ENCODE measurements at places on chromosomes 5 and 9.

GRCh38 chr9:105154723-105155191, 89.7 kb upstream of the SLC44A1 start:
- no peak for DNase-seq

DNA sequence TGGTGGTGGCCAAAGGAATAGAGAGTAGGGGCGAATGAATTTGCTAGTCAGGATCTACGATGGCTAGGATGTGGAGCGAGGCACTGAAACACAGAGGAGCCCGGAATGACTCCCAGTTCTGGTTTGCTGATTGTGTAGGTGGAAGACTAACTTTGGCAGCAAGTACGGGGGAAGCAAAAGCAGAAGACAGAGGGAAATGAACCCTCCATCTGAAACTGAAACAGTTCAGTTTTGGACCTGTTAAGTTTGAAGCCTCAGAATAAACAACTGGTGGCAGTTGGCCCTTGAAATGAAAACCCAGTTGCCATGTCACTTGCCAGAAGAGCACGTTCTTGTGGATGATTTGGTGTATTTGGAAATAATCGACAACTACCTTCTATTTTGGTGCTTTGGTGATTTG, 15.4 kb upstream of the SMIM15 start:
- DNase-seq = no peak

- DNase-seq = no peak
Measured at GRCh38 chr9:107539427-107540163, 50.0 kb upstream of the KLF4 start.

DNA sequence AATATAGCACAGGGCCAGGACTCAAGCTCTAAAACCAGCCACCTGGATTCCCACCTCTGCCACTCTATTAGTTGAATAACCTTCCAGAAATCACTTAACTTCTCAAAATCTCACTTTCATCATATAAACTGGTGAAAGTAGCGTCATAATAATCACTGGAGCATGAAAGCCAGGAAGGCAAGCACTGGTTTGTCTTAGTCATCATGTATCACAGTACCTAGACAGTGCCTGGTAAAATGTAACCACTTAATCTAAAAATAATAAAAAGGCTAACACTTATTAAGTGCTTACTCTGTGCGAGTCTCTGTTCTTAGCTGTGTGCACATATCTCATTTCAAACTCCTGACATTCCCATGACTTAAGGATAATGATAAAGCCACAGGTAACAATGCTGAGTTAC, 109.4 kb downstream of the ASTN2 start:
- no peak for DNase-seq

DNA sequence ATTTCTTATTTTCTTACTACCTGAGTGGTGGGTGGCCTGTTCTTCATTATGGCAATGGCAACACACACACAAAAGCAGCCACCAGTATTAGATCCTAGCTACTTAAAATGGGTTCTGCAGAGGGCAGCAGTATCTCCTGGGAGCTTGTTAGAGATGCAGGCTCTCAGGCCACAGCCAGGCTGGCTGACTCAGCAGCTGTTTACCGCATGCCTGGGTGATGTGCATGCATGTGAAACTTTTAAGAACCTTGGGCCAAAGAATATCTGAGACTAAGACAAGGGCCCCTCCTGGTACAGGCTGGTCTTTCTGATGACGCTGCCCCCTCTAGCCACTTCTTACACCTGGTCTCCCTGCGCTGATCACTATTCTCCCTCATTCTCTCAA, 399.0 kb downstream of the MED10 start:
- DNase-seq = no peak

DNA sequence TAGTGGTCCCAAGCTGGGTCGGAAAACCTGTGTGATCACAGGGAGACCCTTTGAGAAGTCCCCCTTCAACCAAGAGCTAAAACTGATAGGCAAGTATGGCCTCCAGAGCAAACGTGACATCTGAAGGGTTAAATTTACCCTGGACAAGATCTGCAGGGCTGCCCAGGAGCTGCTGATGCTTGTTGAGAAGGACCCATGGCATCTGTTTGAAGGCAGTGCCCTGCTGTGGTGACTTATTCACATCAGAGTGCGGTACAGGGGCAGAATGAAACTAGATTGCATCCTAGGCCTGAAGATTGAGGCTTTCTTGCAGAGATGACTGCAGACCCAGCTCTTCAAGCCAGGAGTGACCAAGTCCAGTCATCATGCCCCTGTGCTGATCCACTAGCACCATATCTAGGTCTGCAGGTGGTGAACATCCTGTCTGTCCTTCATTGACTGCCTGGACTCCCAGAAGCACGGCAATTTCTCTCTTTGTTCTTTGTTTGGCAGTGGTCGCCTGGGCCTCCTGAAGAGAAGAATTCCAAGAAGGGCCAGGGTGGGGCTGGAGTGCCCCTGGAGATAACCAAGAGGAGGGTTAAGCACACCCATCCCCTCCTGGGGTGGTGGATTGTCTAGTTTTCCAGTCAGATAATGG, 25.7 kb upstream of the CHD1 start:
- no peak for DNase-seq

- no peak for DNase-seq
Measured at GRCh38 chr5:131630963-131631350, 4.1 kb downstream of the RAPGEF6 start.

- DNase-seq = no peak
Measured at GRCh38 chr5:96017951-96018350, 56.3 kb upstream of the ELL2 start.

- DNase-seq = no peak
Measured at GRCh38 chr5:163649514-163649913, 144.1 kb downstream of the MAT2B start.

- DNase-seq = no peak
Measured at GRCh38 chr9:130480673-130481072, 35.9 kb downstream of the ASS1 start.

GRCh38 chr9:20030671-20031070, 241.8 kb upstream of the SLC24A2 start:
- DNase-seq = no peak

- no peak for DNase-seq
Measured at GRCh38 chr9:35914301-35914807, 5.1 kb downstream of the SPAAR start.

DNA sequence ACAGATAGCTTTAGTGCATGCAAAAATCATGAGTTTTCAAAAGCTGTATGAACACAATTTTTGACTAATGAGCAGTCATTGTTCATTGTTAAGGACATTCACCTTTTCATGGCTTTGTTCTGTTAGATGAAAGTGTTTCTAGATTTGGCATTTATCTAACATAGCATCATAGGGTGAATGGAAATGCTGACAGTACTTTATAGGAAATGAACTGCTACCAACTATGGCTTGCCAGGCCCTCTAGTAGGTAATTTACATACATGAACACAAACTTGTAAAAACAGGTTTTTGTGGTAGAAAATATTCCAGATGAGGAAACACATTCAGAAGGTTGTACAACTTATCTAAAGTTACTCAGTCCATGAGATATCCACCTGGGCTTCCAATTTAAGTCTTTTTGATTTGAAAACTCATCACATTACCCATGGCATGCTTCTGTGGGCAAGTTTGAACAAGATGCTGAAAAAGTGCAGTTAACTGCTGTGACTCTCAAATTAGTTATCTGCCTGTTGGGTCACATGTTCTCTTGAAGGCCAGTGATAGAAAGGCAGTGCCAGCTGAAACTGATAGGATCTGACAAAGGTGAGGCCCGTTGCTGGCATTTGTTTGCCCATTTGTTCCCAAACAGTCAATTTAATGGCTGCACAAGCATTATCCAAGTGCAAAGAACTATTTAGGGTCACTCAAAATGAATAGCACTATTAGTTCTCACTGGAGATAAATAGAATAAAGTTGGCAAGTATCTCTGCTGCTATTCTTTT, 399.1 kb downstream of the MAN2A1 start:
- DNase-seq = no peak

DNA sequence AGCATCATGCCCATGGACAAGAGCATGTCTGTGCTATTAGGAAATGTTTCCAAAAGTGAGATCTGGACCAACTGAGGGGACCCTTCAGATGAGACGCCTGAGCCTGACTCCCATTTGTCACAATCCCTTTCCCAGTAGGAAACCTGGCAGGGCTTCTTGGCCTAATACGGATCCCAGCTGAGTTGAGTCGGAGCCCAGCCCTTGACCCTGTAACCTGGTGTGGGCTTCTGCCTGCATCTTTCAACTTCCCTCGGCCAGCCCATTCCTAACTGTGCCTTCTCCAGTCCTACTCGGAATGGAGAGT, 148.3 kb downstream of the IRX2 start:
- DNase-seq = no peak
